Renal cortex interstitium (tissue), 15 donors: ENCODE measurements at places on chromosomes 12 and 14. TPM values are rescaled to one million over a fixed set of nuclear protein-coding genes. Genes with fewer than 3 reads are reported as not detected.
A peak's percentile ranks its signal among the peaks of the same experiment; 100 is the strongest.

- no peak for DNase-seq
Measured at GRCh38 chr12:102971227-102971626, 13.8 kb downstream of the ASCL1 start.

DNA sequence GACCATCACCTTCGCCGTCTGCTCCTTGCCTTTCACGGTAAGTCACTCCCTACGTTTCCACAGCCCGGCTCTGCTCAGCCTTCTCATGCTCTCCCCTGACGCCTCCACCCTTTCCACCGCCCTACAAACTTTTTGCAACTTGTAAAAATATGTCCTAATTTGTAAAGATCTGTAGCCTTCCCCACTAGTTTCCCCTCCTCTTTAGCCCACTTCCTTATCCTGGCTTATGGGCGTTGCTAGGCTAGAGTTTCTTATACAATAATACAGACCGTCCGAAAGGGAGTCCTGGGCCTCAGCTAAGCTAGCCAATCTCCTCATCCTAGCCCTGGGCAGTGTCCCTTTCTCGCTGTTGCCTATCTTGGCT is 1.2 kb downstream of the PTGER2 start:
- DNase-seq = no peak

DNA sequence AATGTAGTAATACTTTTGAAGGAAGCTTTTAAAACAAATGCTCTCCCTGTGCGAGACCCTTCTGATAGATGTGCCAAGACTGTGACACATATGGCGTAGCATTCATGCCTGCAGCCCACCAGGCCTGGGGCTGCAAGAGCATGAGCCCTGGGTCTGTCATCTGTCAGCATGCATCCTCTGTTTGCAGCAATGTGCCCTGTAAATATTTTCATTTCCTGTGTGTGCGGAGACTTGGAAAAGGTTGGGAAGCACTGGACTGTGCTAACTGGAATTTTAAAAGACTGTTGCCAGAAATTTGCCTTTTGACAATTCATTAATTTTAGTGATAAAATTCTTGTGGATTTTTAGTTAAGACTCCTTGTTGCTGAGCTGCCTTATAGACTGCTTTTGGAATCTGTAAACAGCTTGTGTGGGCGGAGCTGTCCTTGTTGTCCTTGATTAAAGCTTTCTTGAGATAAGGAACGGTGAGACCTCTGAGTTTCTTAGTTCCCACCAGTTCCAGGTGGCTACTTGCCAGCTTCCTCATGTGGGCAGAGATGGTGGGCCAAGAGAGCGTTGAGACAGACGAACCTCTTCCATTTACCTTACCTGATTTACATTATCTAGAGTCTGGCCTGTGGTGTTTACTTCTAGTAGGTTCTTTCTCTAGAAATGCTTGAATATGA is 23.4 kb downstream of the MARK3 start:
- DNase-seq = no peak

METTL3 gene
- polyA plus RNA-seq = 94.4 TPM

OTOGL gene
- 1.4 TPM for polyA plus RNA-seq

TAS2R42 gene
- polyA plus RNA-seq = 0.10 TPM

GRCh38 chr12:76621582-76622024 is 62.0 kb upstream of the OSBPL8 start:
- peak; percentile 49 for DNase-seq

CHMP4A gene
- polyA plus RNA-seq = 56.9 TPM

DNA sequence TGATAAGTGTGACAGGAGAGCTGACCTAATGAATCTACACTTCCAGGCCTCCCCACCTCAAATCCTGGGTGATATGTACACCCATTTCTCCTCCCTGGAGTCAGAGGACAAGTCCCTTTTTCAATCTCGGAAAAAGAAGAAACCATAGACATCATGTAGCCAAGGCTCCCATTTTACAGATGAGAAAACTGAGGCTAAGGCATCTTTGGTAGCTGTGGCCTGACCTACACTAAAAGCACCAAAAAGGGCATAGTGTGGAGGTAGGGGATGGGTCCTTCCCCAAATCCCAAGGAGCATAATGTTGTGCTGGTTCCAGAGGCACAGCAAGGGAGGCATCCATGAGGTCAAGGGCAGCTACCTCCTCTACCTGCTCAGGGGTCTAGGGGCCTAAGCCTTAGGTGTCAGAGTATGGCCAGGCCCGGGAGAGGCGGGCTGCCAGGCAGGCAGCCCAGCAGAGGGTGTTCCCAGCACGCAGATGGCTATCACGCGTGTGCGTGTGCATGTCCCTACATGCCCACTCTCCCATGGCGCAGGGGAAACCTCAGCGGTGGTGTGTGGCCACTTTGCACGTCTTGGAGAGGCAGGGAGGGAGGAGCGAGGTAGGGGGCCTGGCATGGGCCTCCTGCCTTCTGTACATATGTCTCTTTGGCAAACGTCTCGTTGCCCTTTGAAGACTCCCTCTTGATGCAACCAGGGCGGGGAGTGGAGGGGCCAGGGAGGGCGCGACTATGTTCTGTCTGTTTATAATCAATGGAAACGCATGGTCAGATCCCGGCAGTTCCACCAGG is 2.5 kb downstream of the PGF start:
- no peak for DNase-seq

ADCY4 gene
- polyA plus RNA-seq = 21.6 TPM

- DNase-seq = no peak
Measured at GRCh38 chr12:9779209-9779608, 18.5 kb upstream of the CD69 start.

DNA sequence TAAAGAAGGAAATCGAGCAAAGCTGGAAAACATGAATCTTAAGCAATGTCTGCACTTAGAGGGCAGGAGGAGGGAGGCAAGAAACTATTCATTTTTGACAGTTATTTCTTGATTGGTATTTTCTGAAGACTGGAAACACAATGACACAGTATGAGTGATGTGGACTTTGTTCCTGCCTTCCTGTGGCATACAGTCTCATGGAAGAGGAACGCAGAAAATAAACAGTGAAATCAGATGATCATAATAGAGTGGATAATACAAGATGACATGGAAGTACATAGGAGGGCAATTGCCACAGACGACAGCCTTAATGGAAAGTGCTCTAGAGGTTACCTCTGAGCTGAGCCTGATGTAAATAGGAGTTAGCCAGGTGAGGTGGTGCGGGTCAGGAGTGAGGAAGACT is 140.4 kb upstream of the MAX start:
- no peak for DNase-seq

NRIP2 gene
- polyA plus RNA-seq = 30.5 TPM

ZNF384 gene
- 91.3 TPM for polyA plus RNA-seq

GRCh38 chr12:92696216-92696615 is 6.6 kb upstream of the PLEKHG7 start:
- no peak for DNase-seq

- DNase-seq = no peak
Measured at GRCh38 chr12:49708851-49709250, 1.6 kb upstream of the FMNL3 start.

GRCh38 chr12:19222558-19222957 is 93.0 kb downstream of the PLEKHA5 start:
- no peak for DNase-seq

KERA gene
- polyA plus RNA-seq = not detected

- DNase-seq = no peak
Measured at GRCh38 chr14:38605193-38606114, 349.6 kb upstream of the CLEC14A start.

GRCh38 chr12:3493043-3493858 is 2.2 kb downstream of the PRMT8 start:
- no peak for DNase-seq

DNA sequence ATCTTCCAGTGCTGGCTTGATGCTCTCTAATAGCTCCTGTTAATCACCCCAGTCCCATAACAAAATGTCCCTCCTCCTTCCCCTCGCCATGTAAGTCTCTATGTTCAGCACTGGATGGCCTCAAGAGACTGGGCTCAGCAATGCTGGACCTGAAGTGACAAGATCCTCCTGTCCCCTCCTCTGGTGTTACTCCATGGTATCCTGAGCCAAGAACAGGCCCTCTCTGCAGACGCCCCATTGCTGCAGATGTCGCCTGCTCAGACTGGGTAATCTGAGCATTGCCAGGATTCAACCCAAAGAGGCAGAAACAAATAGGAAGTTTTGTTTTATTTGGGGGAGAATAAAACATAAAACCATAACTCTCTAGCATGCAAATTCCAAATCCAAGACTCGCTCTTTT is 149.7 kb downstream of the NTF3 start:
- no peak for DNase-seq

GRCh38 chr12:10189653-10190052 is 10.8 kb downstream of the TMEM52B start:
- no peak for DNase-seq

DNA sequence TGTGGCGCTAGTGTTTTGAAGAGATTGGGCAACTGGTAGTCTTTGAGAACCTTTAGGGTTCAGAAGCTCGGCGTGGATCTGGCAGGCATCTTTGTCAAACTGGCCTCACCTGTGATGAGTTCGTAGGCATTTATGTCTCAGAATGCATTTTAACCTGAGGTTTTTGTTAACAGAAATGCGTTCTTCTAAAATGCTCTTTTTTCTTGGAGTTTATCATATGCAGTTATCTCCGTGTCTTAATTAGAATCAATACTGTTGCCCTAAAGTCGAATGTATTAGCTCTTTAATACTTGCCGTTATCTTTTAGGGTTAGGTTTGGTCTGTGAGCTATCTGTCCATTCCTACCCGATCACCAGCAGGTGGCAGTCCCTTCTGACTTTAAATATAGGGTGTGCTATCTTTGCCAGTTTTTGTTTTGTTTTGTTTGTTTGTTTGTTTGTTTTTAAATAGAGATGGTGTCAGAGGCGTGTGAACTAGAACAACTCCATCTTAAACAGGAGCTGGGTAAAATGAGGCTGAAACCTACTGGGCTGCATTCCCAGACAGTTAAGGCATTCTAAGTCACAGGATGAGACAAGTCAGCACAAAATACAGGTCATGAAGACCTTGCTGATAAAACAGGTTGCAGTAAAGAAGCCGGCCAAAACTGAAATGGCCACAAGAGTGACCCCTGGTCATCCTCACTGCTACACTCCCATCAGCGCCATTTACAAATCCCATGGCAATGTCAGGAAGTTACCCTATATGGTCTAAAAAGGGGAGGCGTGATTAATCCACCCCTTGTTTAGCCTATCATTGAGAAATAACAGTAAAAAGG is 1.4 kb downstream of the ATF1 start:
- DNase-seq = peak; percentile 26

GRCh38 chr14:52286661-52287649 is 19.5 kb downstream of the PTGDR start:
- DNase-seq = no peak

GRCh38 chr14:102568115-102568614 is 24.3 kb upstream of the RCOR1 start:
- no peak for DNase-seq

- no peak for DNase-seq
Measured at GRCh38 chr12:27828196-27828595, 48.2 kb upstream of the MANSC4 start.

- no peak for DNase-seq
Measured at GRCh38 chr12:21476949-21477348, 24.5 kb downstream of the RECQL start.

GRCh38 chr12:124518051-124518932 is 49.1 kb downstream of the NCOR2 start:
- DNase-seq = peak; percentile 98

DNA sequence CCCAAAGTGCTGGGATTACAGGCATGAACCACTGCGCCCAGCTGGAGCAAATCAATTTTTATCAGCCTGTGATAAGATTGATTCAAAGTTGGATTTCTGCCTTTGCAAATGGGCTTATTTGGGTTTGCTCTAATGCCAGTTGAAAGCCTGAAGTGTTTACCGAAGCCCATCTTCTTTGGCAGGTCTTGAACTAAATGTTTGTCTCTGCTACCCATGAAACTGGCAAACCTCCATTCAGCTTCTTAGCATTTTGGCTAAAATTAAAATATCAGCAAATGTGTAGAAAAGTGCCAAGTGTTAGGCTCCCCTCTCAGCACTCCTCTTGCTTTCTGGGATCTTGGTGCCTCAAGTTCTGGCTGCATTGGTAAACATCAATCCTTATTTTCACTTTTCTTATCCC is 61.5 kb downstream of the MGAT4C start:
- DNase-seq = no peak

GRCh38 chr14:74852922-74853530 is 22.9 kb downstream of the PROX2 start:
- peak; percentile 23 for DNase-seq

DNA sequence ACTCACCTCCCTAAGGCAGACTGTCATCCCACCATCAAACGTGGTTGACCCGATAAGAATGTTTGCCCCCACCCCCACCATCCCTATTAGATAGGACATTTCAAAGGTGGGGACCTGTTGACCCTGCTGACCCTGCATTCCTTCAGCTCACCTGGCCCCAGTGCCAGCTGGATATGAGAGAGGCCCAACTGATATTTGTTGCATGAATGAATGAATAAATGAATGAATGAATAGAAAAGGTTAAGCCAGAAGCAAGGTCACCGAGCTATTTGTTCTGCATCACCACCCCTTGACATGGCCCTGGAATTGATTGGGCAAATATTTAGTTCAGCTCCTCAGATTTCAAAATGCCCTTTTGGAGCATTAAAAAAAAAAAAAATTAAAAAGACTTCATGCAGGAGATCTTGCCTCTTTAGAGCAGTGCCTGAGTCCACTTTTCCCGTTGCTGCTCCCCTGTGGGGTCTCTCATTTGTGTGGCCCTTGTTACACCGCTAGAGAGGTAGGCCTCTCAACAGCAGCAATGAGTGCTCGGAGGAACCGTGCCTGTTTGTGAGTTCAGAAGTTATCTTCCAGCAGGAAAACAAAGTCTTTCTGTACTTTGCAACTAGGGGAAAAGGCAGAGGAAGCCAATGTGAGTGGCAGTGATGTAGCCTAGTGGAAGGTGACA is 8.5 kb upstream of the SERPINA5 start:
- DNase-seq = no peak

MGAT4C gene
- 2.3 TPM for polyA plus RNA-seq

DAO gene
- 1.1 TPM for polyA plus RNA-seq

- DNase-seq = no peak
Measured at GRCh38 chr14:105530285-105531087, 4.1 kb downstream of the TMEM121 start.

MMP17 gene
- polyA plus RNA-seq = 1.2 TPM

GUCY2C gene
- 0.47 TPM for polyA plus RNA-seq

DNA sequence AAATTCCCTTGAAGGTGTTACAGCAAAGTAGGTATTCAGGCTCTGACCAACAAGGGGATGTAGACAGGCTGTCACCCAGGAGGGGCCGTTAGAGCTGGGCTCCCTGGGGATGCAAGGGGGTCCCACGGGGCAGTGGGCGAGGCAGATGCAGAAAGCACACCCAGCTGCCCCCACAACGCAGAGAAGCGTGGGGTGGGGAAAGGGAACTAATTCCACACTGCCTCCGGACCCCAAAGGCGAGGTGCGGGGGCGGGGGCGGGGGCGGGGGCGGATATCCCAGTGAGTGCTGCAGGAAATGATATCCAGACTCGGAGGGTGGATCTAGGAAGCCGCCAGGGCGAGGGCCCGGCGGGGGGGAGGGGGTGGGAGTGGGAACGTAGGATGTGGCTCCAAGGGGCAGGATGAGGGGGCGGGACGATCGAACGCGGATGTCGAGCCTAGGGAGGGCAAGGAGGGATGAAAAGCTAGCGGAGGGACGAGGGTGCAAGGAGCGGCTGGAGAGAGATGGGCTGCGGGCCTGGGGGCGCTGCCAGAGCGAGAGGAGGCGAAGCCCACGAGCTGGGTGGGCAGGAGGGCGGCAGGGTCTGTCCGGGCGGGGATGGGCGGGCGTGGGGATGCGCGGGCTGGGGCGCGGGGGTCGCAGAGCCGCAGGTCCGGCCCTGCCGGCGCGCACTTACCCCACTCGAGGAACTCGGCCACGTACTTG is 874 bp downstream of the CDC42BPB start:
- DNase-seq = no peak
